ENCODE measurements at places on chromosomes 7 and 10. TPM values are rescaled to one million over a fixed set of nuclear protein-coding genes. Genes with fewer than 3 reads are reported as not detected.

- H3K4me1 ChIP-seq, result peaks cover 15% of the 10 kb centered on the region
- H3K27ac ChIP-seq, result no peak overlapping the region
- H3K27me3 ChIP-seq, result no peaks in the 10 kb centered on the region
- H3K36me3 ChIP-seq, result no peaks in the 10 kb centered on the region
These were observed 276.7 kb downstream of the PARD3 start for GRCh38 chr10:34538281-34538829.

GRCh38 chr10:103492655-103493261, 747 bp upstream of the NEURL1 start:
- H3K36me3 ChIP-seq, result no peaks in the 10 kb centered on the region
- H3K4me1 ChIP-seq, result peaks cover 8% of the 10 kb centered on the region
- no peak overlapping the region for H3K27ac ChIP-seq

GRCh38 chr10:78333362-78334143, 299.9 kb downstream of the RPS24 start:
- H3K36me3 ChIP-seq, result no peaks in the 10 kb centered on the region
- H3K27ac ChIP-seq, result no peak overlapping the region
- no peak overlapping the region for H3K4me3 ChIP-seq
- no peak for DNase-seq
- H3K27me3 ChIP-seq, result no peaks in the 10 kb centered on the region

DNA sequence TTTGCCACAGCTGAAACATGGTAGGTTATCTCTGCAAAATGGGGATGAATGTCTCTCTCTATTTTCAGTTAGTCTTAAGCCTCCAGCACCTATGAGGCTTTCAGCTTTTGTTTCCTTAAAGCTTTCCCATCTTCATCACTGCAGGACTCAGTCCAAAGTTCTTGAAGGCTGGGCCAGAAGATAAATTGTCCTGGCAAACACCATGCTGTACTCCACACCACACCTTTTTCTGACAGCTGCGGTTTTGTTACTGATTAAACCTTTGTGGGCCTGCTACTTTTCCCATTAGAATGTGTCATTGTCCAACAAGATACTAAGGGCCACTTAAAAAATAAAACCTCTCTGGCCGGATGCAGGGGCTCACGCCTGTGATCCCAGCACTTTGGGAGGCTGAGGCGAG, 87.2 kb upstream of the A1CF start:
- DNase-seq, result no peak
- no peaks in the 10 kb centered on the region for H3K27me3 ChIP-seq
- no peaks in the 10 kb centered on the region for H3K4me1 ChIP-seq
- no peak overlapping the region for H3K27ac ChIP-seq

- H3K4me1 ChIP-seq, result no peaks in the 10 kb centered on the region
- no peak for DNase-seq
- H3K27ac ChIP-seq, result no peak overlapping the region
- H3K4me3 ChIP-seq, result no peak overlapping the region
- H3K36me3 ChIP-seq, result no peaks in the 10 kb centered on the region
These were observed 21.6 kb downstream of the DNTT start for GRCh38 chr10:96325719-96326373.

- peak overlapping the region; percentile 15 for H3K4me3 ChIP-seq
- DNase-seq, result peak; percentile 81
- peak overlapping the region; percentile 73 for H3K27ac ChIP-seq
- no peaks in the 10 kb centered on the region for H3K27me3 ChIP-seq
- peaks cover 70% of the 10 kb centered on the region for H3K4me1 ChIP-seq
These were observed 7.5 kb downstream of the LAMB1 start for GRCh38 chr7:107995184-107996071.

GRCh38 chr7:44277851-44278250, 47.5 kb downstream of the CAMK2B start:
- no peak overlapping the region for H3K4me3 ChIP-seq

DNA sequence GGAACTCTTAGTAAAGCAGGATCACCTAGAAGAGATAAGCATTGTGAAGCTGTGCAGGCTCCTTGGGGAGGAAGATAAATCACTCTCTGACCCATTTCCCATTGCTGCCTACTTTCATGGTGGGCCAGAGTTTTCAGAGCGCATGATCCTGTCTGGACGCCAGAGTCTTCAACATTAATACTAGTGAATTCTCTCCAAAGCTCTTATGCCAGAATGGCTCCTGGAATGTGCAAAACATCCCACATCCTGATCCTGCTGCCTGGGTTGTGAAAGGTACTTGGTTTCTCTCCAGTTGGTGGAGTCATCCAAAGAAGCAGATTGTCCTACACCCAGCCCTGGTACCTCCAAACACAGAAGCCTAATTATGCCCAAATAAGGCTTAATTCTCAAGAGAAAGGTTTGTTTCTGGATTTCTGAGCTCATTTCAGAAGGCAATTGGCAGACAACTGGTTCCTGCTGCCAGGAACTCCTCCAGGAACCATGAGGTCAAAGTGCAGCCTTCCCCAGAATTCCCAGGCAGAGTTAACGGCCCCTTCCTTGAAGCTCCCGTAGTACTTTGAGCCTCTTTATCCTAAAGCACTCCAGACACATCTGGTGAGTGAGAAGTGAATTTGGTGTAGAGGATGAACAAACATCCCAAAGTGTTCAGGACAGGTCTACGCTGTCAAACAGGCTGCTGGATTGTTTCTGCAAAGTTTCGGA, 495.2 kb downstream of the PLXNA4 start:
- no peak overlapping the region for H3K27ac ChIP-seq
- H3K4me3 ChIP-seq, result no peak overlapping the region
- no peaks in the 10 kb centered on the region for H3K36me3 ChIP-seq
- no peak for DNase-seq

GRCh38 chr10:44068716-44069482, 316.0 kb downstream of the CXCL12 start:
- H3K4me3 ChIP-seq, result no peak overlapping the region
- H3K36me3 ChIP-seq, result no peaks in the 10 kb centered on the region
- H3K4me1 ChIP-seq, result peaks cover 11% of the 10 kb centered on the region
- no peaks in the 10 kb centered on the region for H3K27me3 ChIP-seq
- no peak overlapping the region for H3K27ac ChIP-seq
- peak; percentile 94 for DNase-seq

DNA sequence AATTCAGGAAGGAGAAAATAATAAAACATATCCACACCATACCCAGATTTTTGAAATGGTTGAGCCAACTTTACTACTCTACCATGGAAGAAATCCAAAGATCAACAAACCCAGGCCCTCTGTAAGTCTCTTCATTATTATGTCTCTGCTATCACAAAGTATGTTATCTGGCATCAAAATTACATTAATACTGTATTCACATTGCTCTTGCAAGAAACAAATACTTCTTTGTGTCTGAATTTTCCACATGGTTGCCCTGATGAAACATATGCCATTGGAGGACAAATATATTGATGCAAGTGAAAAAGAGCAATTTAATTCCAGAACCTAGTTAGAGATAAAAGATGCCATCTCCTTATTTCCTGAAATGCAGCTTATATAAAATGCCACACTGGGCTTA, 204.0 kb downstream of the FZD1 start:
- H3K4me1 ChIP-seq, result peaks cover 11% of the 10 kb centered on the region
- H3K36me3 ChIP-seq, result no peaks in the 10 kb centered on the region
- no peak for DNase-seq
- H3K4me3 ChIP-seq, result no peak overlapping the region

- no peak overlapping the region for H3K4me3 ChIP-seq
- no peaks in the 10 kb centered on the region for H3K36me3 ChIP-seq
- H3K27me3 ChIP-seq, result no peaks in the 10 kb centered on the region
These were observed 3.2 kb downstream of the MGMT start for GRCh38 chr10:129470103-129470851.

The ANLN gene
- total RNA-seq, result 12.7 TPM

Data from osteoblast (primary cell).